ENCODE measurements at places on chromosomes 3 and 15.

GRCh38 chr3:150757768-150758167, 5.2 kb downstream of the SIAH2 start:
- no peak for DNase-seq

- no peak for DNase-seq
Measured at GRCh38 chr15:64731805-64732151, 43.6 kb downstream of the RBPMS2 start.

GRCh38 chr15:47801522-47801921, 84.2 kb downstream of the SEMA6D start:
- DNase-seq = no peak

- no peak for DNase-seq
Measured at GRCh38 chr3:189927975-189928895, 192.5 kb downstream of the P3H2 start.

- no peak for DNase-seq
Measured at GRCh38 chr3:107884719-107885460, 205.9 kb downstream of the CD47 start.

GRCh38 chr15:51156957-51157356, 62.3 kb upstream of the TNFAIP8L3 start:
- DNase-seq = no peak
